A673 (cell line): ENCODE measurements at places on chromosomes 3 and 15. TPM values are rescaled to one million over a fixed set of nuclear protein-coding genes. Genes with fewer than 3 reads are reported as not detected.
A peak's percentile ranks its signal among the peaks of the same experiment; 100 is the strongest.

- DNase-seq, result peak; percentile 48
- H3K27me3 ChIP-seq, result peaks cover 10% of the 10 kb centered on the region
- no peak overlapping the region for H3K4me3 ChIP-seq
- H3K27ac ChIP-seq, result no peak overlapping the region
- H3K4me1 ChIP-seq, result no peaks in the 10 kb centered on the region
These were observed 2.8 kb downstream of the ADAMTS17 start for GRCh38 chr15:100338971-100339444.

The GPR149 gene
- not detected in 2 replicates for total RNA-seq

DNA sequence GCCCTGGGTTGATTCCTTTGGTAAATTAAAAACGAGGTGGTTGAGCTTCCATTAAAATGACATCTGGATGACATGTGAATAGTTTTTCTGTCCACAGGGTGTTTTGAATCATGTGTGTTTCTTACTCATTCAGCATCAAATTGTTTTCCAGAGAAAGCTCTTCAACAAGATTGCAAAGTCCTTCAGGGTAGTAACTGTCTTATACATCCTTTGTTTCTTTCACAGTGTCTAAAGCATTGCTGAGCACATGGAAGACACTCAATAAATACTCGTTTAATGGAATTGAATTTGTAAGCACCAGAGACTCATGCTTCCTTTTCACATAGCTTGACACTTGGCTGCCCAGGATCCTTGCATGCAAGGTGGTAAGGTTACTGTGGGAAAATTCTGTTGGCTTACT is 223.1 kb upstream of the CNTN6 start:
- no peak overlapping the region for H3K27ac ChIP-seq
- H3K36me3 ChIP-seq, result no peaks in the 10 kb centered on the region
- no peaks in the 10 kb centered on the region for H3K27me3 ChIP-seq
- DNase-seq, result no peak
- no peaks in the 10 kb centered on the region for H3K4me1 ChIP-seq

- H3K27ac ChIP-seq, result no peak overlapping the region
- H3K4me3 ChIP-seq, result no peak overlapping the region
- no peaks in the 10 kb centered on the region for H3K27me3 ChIP-seq
- no peak for DNase-seq
- no peaks in the 10 kb centered on the region for H3K4me1 ChIP-seq
- no peaks in the 10 kb centered on the region for H3K36me3 ChIP-seq
These were observed 59.7 kb upstream of the LRRN1 start for GRCh38 chr3:3739330-3740060.

DNA sequence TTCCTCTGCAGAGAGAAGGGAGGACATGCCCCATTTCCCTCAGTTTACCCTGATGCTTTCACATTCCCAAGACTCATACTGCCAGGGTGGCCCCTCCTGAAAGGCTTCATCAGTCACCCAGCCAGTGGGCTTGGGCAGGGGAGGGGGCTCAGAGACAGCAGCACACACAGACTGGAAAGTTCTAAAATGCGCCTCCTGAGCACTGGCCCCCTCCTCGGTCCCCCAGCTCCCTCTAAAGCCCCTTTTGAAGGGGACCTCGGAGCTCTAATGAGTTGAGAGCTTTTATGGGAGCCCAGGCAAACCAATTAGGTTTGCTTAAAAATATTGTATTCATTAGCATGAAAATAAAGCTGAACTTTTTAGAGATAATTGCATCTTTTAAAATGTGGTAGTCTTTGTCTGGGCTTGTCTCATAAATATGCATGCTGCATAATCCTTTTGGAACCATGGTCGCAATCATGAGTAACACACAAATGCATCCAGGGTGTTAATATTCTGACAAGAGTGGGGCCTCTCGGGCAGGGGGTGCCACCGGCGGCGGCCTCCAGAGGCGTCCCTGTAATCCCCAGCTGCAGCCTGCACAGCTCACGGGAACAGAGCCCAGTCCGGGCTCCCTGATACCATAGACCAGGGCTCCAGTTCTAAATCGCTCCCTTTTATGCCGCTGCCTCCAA is 78.5 kb downstream of the RPLP1 start:
- H3K4me3 ChIP-seq, result peak overlapping the region; percentile 16
- no peaks in the 10 kb centered on the region for H3K27me3 ChIP-seq
- H3K27ac ChIP-seq, result peak overlapping the region; percentile 81

The XIRP1 gene
- not detected in 2 replicates for total RNA-seq

The MUC20 gene
- 1.1 and 1.3 TPM in 2 replicates for total RNA-seq

DNA sequence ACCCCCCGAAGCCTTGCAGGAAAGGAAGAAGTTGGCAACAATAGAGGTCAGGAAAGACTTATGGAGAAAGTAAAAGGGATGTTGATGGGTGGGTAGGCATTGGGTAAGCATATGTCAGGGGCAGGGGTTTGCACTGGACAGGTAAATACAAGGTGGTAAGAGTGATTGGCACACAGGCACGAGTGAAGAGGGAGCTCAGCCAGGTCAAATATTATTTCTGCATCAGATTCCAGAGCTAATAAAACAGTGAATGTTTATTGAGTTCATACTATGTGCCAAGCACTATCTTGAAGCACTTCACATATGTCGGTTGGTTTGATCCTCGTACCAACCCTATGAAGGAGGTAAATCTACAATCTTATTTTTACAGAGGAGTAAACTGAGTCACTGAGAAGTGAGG is 6.6 kb downstream of the CLSTN2 start:
- H3K27me3 ChIP-seq, result peaks cover 8% of the 10 kb centered on the region
- no peaks in the 10 kb centered on the region for H3K4me1 ChIP-seq
- no peak for DNase-seq
- no peak overlapping the region for H3K4me3 ChIP-seq
- no peaks in the 10 kb centered on the region for H3K36me3 ChIP-seq

GRCh38 chr15:101558221-101558941 is 68.9 kb upstream of the PCSK6 start:
- no peaks in the 10 kb centered on the region for H3K27me3 ChIP-seq
- H3K4me1 ChIP-seq, result no peaks in the 10 kb centered on the region
- H3K4me3 ChIP-seq, result no peak overlapping the region
- no peak overlapping the region for H3K27ac ChIP-seq
- no peak for DNase-seq
- H3K36me3 ChIP-seq, result no peaks in the 10 kb centered on the region

- H3K36me3 ChIP-seq, result no peaks in the 10 kb centered on the region
- H3K4me3 ChIP-seq, result no peak overlapping the region
- DNase-seq, result peak; percentile 7
- H3K27ac ChIP-seq, result no peak overlapping the region
- H3K4me1 ChIP-seq, result no peaks in the 10 kb centered on the region
These were observed 21.0 kb downstream of the STXBP5L start for GRCh38 chr3:120928991-120929390.

GRCh38 chr3:26108846-26109489 is 319.1 kb downstream of the OXSM start:
- no peak overlapping the region for H3K4me3 ChIP-seq
- no peaks in the 10 kb centered on the region for H3K4me1 ChIP-seq
- no peak for DNase-seq
- H3K36me3 ChIP-seq, result no peaks in the 10 kb centered on the region

The GOLGA8J gene
- total RNA-seq, result 0.22 TPM in 1 of 2 replicates, not detected in the other

DNA sequence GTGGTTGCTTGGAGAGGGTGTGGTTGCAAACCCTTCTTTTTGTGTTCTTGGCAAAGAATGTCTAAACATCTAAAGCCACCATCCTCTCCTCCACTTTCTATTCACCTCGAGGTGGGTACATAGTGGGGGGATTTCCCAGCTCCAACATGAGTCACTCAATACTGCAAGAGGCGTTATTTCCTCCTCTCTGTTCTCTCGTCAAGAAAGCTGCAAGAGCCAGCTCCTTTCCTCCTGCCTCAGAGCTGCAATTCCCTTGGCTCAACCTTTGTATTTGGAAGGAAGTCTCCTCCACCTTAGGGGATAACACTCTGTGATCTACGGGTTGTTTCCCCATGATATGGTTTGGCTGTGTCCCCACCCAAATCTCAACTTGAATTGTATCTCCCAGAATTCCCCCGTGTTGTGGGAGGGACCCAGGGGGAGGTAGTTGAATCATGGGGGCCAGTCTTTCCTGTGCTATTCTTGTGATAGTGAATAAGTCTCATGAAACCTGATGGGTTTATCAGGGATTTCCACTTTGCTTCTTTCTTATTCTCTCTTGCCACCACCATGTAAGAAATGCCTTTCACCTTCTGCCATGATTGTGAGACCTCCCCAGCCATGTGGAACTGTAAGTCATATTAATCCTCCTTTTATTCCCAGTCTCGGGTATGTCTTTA is 138.4 kb downstream of the PLCL2 start:
- no peak overlapping the region for H3K4me3 ChIP-seq
- no peaks in the 10 kb centered on the region for H3K4me1 ChIP-seq
- H3K27me3 ChIP-seq, result peaks cover 12% of the 10 kb centered on the region
- no peak overlapping the region for H3K27ac ChIP-seq
- H3K36me3 ChIP-seq, result no peaks in the 10 kb centered on the region
- DNase-seq, result no peak

DNA sequence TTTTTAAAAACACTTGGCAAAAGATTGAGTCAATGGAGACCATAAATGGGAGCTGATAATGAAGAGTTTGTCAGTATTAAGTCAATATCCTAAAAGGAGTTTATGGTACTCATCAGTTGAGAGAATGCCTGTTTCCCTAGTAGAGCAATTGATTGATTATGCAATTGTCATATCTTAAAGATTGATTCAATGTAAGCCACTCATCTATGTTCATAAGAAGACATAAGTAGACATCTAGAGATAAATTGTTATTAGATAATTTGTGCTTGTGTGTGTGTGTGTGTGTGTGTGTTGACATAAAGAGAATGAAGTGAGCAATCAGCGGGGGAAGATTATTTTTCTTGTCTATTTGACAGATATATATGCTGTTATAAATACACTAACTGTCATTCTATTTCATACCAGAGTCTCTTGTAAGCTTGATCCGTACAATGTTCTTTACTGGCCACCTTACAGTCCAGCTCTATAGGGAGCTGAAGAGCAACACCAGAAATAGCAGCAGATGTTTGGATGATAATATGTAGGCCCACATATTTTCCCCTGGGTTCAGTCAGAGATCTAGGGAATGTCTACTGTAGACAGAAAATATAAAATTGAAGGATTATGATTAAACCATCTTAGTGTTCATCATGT is 848.6 kb upstream of the EPHA6 start:
- H3K4me3 ChIP-seq, result no peak overlapping the region
- no peak overlapping the region for H3K27ac ChIP-seq
- H3K4me1 ChIP-seq, result no peaks in the 10 kb centered on the region
- H3K36me3 ChIP-seq, result no peaks in the 10 kb centered on the region
- DNase-seq, result no peak

GRCh38 chr3:106829206-106829605 is 548.0 kb upstream of the CCDC54 start:
- H3K27me3 ChIP-seq, result no peaks in the 10 kb centered on the region
- no peaks in the 10 kb centered on the region for H3K36me3 ChIP-seq
- H3K4me1 ChIP-seq, result peaks cover 31% of the 10 kb centered on the region
- H3K27ac ChIP-seq, result no peak overlapping the region
- H3K4me3 ChIP-seq, result no peak overlapping the region
- no peak for DNase-seq

The KCNMB3 gene
- total RNA-seq, result 3.5 and 4.3 TPM in 2 replicates

DNA sequence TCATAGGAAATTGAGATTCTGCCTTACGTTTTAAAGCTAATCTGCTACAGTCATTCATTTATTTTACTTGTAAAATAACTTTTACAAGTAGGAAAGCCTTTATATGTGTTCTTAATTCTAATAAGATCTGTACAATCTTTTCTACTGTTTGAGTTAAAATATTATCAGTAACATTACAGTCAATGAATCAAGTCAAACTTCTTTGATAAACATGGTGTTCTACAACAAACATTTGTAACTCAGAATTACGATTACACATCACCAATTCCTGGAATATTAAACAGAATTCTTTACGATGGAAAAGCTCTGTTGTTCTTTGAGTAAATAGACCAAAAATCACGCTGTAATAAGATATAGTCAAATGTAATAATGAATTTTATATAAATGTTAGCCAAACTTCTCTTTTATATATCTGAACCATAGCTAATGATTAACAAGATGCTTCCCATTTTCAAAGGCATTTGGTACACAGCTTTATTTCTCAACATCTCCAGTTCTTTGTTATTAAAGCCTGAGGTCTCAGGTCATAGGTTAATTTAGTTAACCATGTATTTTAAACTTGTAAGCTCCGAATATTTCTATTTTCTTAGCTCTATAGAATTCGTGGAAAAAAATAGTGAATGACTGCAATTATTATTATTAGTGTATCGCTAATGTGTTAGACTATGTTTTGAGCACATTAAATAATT is 232.4 kb downstream of the NAALADL2 start:
- H3K27me3 ChIP-seq, result no peaks in the 10 kb centered on the region
- H3K36me3 ChIP-seq, result no peaks in the 10 kb centered on the region
- no peak overlapping the region for H3K27ac ChIP-seq
- H3K4me1 ChIP-seq, result no peaks in the 10 kb centered on the region
- no peak for DNase-seq
- H3K4me3 ChIP-seq, result no peak overlapping the region

- H3K27me3 ChIP-seq, result no peaks in the 10 kb centered on the region
- DNase-seq, result peak; percentile 43
- H3K27ac ChIP-seq, result peak overlapping the region; percentile 22
- no peak overlapping the region for H3K4me3 ChIP-seq
These were observed 487.1 kb upstream of the NR2F2 start for GRCh38 chr15:95843241-95843910.

DNA sequence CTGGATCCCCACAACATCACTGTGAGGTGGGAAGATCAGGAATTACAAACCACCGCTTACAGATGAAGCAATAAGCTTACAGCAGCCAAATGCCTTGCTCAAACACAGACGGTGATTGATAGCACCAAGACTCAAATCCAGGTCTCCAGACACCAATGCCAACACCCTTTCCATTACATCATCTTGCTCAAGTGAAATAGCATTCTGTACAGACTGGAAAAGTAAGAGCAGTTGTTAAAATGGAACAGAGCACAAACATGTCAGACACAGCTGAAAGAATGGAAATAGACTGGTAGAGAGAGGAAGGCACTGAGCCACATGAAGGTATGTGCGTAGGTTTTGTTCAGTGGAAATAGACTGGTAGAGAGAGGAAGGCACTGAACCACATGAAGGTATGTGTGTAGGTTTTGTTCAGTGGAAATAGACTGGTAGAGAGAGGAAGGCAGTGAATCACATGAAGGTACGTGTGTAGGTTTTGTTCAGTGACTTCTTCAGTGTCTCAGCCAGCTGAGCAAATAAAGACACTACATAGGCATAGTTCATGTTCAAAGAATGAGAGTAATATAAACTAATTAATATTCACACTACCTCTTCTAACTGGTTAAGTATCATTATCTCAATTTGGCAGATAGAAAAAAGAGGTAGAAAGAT is 15.6 kb downstream of the CLDN1 start:
- DNase-seq, result no peak
- no peaks in the 10 kb centered on the region for H3K27me3 ChIP-seq
- H3K27ac ChIP-seq, result no peak overlapping the region
- peaks cover 9% of the 10 kb centered on the region for H3K4me1 ChIP-seq
- H3K4me3 ChIP-seq, result no peak overlapping the region

GRCh38 chr3:165553371-165553770 is 283.9 kb downstream of the BCHE start:
- no peaks in the 10 kb centered on the region for H3K36me3 ChIP-seq
- no peak for DNase-seq
- H3K27ac ChIP-seq, result no peak overlapping the region
- no peaks in the 10 kb centered on the region for H3K27me3 ChIP-seq
- no peaks in the 10 kb centered on the region for H3K4me1 ChIP-seq

The XCR1 gene
- not detected in 2 replicates for total RNA-seq

The KCNAB1 gene
- not detected in 2 replicates for total RNA-seq

- peaks cover 25% of the 10 kb centered on the region for H3K27me3 ChIP-seq
- H3K4me3 ChIP-seq, result peak within 1 kb of the TSS; percentile 51
- no peak within 1 kb of the TSS for H3K27ac ChIP-seq
- peak; percentile 66 for DNase-seq
- H3K36me3 ChIP-seq, result no peaks in the 10 kb centered on the region
- H3K4me1 ChIP-seq, result peaks cover 11% of the 10 kb centered on the region
These were observed at the start of gene CAMK2N2 for GRCh38 chr3:184261270-184261853. Gene CAMK2N2, minus strand, starts transcription at chr3:184261553. Its CDS starts 268 bp downstream, at chr3:184261285.
